Activated CD4-positive, alpha-beta T cell treated with anti-CD3 and anti-CD28 coated beads, Interleukin-2, amount 50 U/mL, for 48 hours (primary cell): ENCODE measurements at places on chromosomes 12 and 14.
A peak's percentile ranks its signal among the peaks of the same experiment; 100 is the strongest.

GRCh38 chr12:117119592-117120198, 20.5 kb upstream of the TESC start:
- DNase-seq, result peak; percentile 24

GRCh38 chr14:102988054-102988453, 65.6 kb downstream of the AMN start:
- no peak for DNase-seq

- no peak for DNase-seq
Observed at GRCh38 chr12:103665971-103666370, 78.9 kb downstream of the STAB2 start.

- no peak for DNase-seq
Observed at GRCh38 chr14:99192028-99192621, 79.9 kb downstream of the BCL11B start.

DNA sequence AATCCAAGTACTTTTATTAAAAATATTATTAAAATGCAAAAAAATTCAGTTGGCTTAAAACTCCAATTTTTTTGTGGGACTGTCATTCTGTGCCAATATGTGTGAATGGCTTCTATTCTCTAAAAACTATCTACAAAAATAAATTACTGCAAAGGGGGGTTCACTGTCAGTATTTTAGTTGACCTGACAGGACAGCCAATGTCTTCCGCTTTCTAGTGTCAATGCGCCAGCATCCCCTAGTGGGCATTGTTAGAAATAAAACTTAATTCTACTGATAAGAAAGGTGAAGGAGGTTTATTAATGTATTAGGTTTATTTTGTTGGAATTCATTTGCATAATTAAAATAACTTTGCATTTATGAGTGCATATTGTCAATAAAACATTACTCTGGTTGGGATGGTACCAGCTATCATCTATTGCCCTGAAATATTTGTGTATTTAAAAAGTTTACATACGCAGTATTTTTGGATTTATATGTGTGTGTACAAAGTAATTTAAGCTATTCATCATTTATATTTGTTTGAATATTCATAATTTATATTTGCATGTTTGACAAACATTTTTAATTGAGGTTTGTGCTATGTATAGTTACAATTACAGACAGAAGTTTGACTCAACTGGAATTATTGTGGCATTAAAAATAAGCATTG, 527.2 kb downstream of the FLRT2 start:
- DNase-seq, result peak; percentile 42

DNA sequence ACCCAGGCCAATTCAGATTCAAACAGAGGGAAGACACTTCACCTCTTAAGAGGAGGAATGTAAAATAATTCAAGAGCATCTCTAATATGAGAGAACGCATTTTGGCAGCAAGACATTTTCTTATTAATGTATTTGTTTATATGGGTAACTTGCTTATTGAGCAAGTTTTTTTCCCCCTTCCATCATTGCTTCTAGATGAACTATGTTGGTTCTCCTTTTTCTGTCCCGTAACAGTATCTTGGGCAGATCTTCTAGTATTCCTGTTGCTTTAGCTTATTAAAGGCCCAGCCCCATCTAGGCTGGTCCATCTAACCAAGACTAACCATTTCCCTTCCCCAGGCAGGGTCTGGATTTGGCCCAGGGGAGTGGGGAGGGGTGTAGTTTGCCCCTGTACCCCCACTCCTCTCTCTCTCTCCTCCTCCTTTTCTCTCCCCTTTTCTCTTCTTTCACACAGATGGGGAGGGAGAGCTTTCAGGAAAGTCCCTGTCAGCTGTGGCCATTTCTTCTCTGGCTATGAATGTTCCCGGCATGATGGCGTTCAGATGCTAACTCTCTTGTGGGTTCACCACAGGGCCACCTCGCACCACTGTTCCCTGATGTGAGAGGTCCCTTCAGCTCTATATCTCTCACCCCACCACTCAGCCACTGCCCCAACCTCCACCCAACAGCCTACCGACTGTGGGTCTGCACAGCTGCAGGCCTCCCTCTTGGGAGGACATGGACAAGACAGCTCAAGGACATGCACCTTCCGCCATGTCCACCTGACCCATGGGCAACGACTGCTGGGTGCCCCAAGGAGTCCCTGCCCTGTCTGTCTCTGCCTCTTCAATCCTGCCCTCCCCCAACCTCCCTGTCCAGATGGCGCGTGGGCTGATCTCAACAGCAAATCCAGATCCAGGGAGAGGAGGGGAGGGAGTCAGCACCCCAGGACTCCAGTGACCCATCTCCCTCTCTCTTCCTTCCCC, 15.8 kb upstream of the RPS6KL1 start:
- DNase-seq, result no peak

DNA sequence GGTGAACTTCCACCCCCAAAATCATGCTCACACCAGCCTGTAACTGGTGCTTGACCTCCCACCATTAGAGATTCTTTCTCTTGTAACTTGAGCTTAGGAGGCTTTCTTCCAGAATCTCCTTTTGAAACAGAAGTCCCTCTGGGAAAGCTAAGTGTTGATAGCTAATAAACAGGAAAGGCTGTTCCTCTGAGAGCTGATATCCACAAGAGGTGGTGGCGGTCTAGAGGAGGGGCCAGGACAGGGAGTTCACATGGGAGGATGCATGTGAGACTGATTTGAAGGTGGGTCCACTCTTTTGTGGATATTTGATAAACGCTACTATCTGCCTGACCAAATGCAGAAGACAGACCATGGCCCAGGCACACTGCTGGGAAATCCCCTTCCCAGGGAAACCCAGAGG, 10.2 kb upstream of the PRMT8 start:
- DNase-seq, result no peak

DNA sequence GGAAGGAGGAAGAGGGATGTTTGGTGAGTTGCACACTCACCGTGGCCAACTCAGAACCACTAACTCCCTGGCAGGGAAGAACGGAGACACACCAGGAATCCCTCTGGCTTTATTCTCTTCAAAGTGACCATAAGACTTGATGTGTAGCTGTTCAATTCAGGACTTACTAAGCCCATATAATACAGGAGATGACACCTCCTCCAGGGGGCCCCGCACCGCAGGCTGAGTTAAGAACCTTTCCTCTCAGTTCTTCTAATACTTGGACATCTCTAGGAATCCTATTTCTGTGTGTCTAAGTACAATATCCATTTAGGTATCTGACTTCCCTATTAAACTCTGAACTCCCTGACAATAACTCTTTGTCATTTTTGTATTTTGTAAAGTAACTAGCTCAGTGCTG, 49.5 kb downstream of the DCAF4 start:
- no peak for DNase-seq

DNA sequence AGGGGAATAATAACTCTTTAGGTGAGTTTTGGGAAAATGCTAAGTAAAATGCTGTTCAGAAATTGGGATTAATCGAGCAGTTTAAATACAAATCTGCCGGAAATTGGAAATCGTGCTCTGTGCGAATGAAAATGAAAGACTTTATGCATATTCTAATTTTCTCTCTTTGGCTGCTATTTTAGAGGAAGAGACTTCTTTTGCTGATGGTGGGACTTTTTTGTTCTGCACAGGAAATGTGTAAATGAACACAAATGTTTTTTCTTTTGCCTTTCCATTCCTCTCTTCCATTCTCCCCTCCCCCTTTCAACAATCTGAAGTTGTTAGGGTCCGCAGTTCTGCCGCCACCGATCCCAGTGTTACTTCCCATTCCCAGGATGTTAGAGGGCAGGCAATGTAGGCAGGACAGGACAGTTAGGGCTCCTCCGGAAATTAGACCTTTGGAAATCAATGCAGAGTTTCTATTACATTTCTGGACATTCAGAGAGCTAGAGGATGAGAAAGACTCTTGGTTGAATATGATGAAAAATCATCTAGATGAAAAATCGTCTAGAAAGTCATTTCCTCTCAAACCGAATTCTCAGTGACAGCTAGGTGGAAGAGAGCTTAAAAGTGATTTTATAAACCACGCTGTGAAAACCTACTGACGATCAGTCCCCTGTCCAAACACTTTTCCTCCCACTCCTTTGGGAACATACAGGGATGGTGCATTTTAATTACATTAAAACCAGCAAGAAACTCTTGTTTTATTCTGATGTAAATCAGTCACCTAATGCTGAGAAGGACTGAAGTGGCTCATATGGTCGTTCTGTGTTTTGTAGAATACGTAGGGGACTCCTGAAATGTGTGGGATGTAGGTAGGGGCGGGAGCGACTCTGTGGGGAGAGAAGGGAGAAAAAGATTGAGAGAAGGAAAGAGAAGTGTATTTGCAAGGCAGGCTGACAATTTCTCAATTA, 17.8 kb downstream of the FOXG1 start:
- DNase-seq, result no peak

- no peak for DNase-seq
Observed at GRCh38 chr12:8096281-8096915, 14.3 kb downstream of the NECAP1 start.

DNA sequence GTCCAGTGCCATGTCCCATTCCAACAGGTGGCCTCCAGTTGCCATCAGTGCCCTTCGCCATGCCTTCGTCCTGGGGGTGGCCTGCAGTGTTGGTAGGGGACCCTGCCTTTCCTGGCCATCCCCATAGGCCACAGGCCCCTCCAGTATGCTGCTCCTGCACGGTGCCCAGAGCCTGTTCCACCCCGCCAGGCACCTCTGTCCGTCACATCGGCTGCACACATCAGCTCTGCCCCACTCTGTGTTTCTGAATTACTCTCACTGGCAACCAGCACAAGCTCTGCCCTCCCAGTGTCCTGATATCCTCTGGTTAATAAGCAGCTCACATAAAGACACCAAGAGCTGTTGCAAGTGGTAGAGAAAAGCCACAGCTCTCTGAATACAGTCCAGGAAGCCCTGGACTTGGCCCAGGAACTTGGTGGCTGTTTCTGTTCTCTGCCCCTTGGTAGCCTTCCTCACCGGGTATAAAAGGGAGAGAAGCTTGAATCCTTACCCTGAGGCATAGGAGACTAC, 31.3 kb upstream of the ATP2A2 start:
- no peak for DNase-seq

DNA sequence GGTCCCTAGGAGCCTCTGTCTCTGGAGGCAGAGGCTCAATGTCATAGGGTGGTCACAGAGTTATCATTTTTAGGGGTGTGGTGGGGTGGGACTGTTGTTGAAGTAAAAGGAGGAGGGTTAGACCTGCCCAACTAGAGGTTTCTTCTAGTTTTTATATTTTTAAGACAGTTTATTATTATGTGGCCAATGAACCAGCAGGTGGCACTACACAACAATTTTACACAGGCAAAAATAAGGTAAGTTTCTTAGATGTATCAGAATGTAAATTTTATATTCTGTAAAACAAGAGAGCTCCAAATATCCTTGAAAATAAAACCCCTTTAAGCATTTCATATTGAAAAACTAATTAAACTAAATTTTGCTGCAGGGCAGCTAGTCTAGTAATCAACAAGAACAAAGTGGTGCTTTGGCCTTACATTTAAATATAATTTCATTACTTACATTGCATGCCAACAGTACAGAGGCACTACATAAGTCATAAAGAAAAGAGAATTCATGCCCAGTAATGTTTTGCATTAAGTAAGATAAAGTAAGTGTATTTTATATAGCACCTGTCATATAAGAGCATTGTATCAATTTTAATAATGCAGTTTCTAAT, 22.2 kb upstream of the OVCH1 start:
- peak; percentile 16 for DNase-seq

DNA sequence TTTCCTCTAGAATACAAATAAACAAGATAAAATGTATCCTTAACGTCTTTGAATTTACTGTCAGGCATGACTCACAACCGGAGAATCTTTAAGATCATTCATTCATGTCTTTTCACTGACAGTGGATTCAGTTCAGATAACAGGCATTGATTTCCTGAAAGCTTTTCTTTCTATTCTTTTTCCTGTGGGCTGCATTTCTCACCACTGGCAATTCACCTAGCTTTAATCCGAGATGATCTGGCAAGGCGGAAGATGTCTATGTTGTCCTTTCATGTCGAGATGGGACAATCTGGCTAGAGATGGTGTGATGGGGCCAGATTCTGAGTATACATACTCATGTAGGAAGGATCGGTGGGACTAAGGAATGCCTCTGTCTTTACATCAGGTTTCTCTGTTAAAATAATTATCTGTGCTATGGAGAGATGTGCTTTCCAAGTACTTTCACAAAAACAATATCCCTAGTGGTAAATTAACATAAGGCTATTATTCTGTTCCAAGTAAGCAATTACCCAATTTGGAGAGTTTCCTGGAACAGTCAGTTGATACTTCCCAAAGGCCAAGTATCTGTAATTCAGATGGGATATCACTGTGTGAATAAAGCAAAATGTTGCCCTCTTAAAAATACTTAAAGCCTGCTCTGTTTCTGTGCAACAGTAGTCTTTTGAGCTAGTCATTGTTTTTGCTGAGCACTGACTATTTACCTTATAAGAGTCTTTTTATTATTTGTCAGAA, 17.8 kb downstream of the ACSS3 start:
- DNase-seq, result no peak

GRCh38 chr12:26177283-26177682, 18.1 kb upstream of the SSPN start:
- DNase-seq, result no peak

- no peak for DNase-seq
Observed at GRCh38 chr12:25194722-25195055, 271 bp downstream of the DNAI7 start.

DNA sequence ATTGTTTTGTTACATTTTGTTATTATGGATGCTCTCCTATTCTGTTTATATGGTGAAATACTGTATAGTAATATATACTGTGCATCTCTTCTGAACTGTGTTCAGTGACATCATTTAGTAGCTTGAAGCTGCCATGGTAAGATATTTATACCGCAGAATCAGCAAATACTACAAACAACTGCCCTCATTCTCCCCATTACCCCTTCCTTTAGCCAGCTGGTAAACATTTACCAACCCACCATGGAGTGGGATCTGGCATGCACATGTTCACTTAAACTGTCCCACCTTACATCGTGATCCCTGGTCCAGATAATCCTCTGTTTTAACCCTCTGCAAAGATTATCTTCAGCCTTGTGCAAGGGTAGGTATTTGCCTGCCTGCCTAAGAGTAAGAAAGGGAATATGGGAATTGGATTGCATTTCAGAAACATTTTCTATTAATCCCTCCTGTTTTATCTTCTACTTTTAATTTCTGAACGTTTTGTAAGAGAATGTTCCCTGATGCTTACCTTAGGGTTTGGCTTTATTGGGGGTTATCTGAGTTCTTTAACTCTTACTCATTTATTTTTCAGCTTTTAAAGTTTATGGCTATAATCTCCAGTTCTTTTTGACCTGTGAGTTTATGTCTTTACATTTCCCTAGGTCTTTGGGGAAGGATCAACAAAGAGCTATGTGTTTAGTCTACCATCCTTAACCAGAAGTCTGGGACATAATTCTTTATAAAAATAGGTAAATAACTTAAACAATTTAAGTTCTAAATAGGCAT, 46.5 kb downstream of the FBXO34 start:
- DNase-seq, result no peak

GRCh38 chr14:104386151-104386841, 193.3 kb upstream of the C14orf180 start:
- no peak for DNase-seq
